ENCODE measurements at places on chromosomes 1 and 21.

GRCh38 chr1:165858364-165858823, 31.0 kb downstream of the UCK2 start:
- DNase-seq, result no peak

GRCh38 chr1:19698181-19698580, 33.5 kb downstream of the HTR6 start:
- no peak for DNase-seq

DNA sequence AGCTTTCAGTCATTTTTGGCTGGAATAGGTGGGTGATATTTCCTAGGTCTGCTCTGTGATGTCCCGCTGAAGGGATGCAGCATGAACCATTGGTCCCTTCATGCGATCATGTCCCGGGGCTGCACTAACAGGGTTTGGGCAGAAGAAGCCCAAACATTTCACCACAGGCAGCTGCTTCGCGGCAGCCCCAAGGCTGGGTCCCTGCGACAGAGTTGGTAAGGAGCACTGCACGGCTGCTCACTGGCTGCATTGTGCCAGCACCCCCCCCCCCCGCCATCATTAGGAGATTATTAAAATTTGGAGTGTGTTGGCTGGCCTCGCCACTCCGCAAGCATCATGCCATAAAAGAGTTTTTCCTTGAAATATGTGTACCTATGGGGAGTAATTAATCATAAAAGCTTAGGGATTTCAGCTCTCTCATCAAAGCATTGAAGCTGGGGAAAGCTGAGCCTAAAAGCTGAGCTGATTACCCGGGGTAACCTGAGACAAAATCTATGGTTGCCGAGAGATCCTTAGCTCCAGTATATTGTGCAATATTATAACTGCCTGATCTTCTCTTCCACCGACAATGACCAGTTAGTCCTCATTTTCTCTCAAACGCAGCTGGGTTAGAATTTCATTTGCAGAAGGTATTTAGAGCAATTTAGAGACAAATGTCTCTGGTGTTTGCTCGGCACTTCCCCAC, 62.5 kb downstream of the PEX14 start:
- no peak for DNase-seq

GRCh38 chr1:156428746-156429288, 59.8 kb downstream of the RHBG start:
- no peak for DNase-seq

DNA sequence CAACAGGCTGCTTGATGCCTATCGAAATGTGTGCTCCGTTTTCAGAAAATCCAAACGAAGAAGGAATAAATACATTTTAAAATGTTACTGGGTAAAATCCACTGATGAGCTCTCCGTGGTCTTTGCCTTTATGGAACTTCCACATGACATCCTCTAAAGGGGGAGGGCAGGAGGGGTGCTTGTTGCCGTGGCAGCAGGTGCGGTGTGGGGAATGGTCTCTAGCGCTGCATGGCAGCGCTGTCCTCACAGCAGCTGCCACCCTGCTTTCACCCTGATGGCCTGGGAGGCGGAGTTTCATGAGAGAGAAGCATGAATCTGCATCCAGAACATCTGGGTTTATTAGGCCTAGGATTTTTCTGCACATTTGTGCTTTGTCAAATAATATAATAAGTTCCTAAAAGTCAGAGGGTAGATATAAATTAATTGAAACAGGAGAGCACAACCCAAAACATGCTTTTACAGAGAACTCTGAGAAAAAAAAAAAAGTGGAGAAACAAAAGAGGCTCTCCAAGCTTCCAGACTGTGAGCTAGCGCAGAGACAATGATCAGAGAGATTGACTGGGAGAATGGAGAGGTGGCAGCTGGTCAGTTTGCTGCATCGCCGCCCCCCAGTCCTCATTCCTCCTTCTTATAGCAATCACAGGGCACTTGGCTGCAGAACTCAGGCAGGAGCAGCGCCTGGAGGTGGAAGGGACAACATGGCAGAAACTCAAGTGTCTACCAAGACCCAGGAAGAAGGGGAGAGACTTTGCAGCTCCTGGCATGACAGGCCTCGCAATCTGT, 228.6 kb downstream of the DSCAM start:
- DNase-seq, result no peak

- no peak for DNase-seq
Observed at GRCh38 chr1:182484531-182485257, 34.7 kb downstream of the RGSL1 start.

GRCh38 chr21:15826147-15826780, 96.5 kb downstream of the USP25 start:
- DNase-seq, result peak; percentile 84

- DNase-seq, result peak; percentile 58
Observed at GRCh38 chr1:61081686-61082310, 563 bp upstream of the NFIA start.

DNA sequence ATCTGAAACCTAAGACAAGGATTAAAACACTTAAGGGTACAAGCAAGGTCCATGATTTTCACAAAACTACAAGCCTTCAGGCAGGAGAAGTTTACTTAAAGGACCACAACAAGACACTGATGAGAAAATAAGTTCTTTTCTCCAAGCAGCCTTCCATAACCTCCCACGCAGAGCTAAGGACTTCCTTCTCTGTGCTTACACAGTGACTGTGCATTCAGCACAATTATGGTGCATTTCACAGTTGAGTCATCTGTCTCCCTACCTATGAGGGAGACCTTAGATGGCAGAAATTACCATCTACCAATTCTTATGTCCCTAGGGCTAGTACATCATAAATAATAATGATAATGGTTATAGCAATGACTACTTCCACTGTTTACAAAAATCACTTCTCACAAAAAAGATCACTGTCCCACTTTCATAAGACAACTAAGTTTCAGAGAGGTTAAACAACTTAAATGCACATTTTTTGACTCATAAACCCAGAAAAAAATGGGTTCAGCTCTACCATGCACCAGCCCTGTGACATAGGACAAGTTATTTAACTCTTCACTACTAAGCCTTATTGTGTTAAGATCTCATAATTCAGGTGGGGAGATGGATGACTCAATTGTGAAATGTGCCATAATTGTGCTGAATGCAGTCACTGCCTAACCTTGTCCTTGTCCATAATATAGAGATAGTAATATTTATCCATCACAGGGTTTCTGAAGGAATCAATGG, 45.3 kb downstream of the TARBP1 start:
- no peak for DNase-seq

GRCh38 chr21:45575993-45576837, 34.0 kb upstream of the SLC19A1 start:
- DNase-seq, result no peak

GRCh38 chr1:213883618-213884017, 104.2 kb upstream of the PROX1 start:
- DNase-seq, result no peak

GRCh38 chr1:218600968-218601367, 255.8 kb downstream of the TGFB2 start:
- DNase-seq, result no peak

DNA sequence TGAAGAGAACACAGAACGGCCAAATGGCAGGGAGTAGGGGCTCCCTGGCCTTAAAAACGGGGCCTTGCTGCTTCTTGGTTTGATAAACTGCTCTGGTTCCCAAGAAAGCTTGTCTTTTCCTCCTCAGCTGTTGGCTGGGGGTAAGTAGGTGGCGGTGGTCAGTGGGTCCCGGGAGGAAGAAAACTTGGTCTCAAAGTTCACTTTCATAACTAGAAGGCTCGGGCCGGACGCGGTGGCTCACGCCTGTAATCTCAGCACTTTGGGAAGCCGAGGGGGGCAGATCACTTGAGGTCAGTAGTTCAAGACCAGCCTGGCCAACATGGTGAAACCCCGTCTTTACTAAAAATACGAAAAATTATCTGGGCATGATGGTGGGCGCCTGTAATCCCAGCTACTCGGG, 47.3 kb upstream of the CTBS start:
- no peak for DNase-seq

- DNase-seq, result no peak
Observed at GRCh38 chr1:151311589-151312331, 15.5 kb downstream of the PI4KB start.

- no peak for DNase-seq
Observed at GRCh38 chr1:20262810-20263534, 27.7 kb upstream of the VWA5B1 start.

GRCh38 chr1:89149229-89149628, 23.3 kb upstream of the GBP2 start:
- DNase-seq, result peak; percentile 14

DNA sequence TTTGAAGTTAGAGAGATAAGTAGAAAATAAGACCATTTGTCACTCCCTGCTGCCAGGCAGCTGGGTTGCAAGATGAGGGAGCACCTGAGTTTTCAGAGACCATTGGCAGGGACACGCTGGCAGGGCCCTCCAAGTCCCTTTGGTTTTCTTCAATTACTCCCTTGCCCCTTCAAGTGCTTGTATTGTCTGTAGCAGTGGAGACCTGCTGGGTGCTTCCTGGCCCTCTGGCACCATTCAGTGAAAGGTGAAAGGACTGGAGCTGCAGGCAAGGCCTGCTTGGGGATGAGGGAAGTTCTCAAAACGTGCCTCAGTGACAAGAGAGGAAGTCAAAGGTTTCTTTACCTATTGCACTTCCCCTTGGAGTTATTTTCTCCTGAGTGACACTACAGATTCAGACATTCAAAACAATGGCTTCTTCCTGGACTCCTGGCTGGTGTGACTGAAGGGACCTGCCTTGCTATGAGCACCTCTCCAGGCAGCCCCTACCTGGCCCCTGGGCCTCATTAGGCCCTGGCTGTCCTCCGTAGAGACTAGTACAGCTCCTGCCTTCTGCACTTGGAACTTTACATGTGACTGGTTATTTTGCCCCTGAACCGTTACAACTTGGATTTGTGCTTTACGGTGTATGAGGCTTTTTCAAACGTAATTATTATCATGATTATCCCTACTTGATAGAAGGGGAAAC, 100.1 kb downstream of the C1orf21 start:
- no peak for DNase-seq

- DNase-seq, result no peak
Observed at GRCh38 chr1:20604678-20605077, 15.8 kb downstream of the CDA start.

DNA sequence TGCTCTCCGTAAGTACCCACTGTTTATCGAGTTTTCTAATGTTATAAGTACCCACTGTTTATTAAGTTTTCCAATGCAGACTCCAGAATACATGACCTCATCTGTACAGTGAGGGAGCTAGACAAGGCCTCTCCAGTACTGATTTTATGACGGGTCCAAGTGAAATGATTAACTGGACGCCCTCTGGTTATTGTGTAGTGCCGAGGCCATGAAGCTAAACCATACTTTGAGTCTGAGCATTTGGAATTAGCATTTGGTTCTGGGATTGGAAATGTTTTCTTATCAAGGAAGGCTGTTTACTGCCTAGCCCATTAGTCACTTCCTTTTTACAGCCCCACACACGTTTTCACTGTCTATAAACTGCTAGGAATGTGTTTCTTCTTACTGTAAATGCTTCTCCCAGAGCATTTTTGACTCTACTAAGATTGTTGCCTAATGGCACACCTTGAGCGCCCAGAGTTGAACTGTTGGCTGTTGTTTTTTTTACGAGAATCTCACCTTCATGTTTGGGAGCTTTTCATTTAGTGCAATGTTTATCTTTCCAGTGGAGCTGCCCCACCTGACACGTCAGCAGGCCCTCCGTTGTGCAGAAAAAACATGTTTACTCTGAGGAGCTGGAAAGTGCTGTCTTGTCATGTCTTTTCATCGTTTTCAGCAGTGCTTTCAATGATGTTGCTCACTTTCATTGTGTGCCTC, 26.9 kb downstream of the SPATA46 start:
- DNase-seq, result no peak

- peak; percentile 93 for DNase-seq
Observed at GRCh38 chr1:226097866-226098625, 35.5 kb downstream of the H3-3A start.

- DNase-seq, result no peak
Observed at GRCh38 chr1:47180603-47181094, 9.2 kb downstream of the PDZK1IP1 start.

DNA sequence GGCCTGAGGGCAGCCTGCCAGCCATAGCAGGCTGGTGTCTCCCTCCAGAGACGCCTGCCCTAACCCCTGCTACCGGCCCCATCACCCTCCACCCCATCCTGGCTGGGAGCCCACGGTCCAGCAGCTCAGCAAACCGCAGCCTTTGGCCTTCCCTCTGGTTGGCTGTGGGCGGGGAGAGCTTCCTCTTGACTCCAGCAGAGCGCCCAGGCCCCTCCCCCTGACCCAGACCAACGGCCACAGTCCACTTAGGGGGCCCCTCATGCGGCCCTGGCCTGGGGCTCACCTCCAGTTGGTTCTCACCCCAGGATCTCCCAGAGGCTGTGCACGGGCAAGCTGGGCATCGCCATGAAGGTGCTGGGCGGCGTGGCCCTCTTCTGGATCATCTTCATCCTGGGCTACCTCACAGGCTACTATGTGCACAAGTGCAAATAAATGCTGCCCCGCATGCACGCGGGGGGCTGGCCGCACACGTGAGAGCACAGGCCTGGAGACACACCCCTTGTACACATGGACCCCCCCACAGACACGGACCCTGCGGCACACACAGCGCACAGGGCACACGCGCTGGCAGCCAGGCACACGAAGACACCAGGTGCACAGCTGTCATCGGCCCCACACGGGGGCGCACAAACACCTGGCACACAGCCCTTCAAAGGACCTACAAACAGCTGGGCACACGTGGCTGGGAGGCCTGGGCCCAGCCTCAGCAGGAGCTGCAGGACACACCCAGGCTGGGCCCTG, 3.1 kb downstream of the SMIM1 start:
- DNase-seq, result peak; percentile 44

DNA sequence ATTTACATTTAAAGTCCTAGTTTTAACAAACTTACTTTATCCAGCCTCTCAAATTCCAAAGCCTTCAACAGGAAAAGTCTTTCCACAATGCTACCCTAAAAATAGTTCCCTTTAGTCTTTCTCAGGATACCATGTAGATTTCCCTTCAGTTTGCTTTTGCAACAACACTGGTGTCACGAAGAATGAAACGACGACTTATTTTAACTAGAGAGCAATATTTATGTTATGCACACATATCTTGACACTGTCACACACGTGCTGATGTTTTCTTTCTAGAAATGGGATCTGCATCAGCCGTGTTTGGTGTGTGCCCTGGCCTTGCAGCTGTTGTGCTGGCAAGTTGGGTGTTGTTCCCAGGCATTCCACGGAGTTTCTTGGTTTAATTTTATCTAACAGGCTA, 75.5 kb downstream of the SIPA1L2 start:
- DNase-seq, result no peak

DNA sequence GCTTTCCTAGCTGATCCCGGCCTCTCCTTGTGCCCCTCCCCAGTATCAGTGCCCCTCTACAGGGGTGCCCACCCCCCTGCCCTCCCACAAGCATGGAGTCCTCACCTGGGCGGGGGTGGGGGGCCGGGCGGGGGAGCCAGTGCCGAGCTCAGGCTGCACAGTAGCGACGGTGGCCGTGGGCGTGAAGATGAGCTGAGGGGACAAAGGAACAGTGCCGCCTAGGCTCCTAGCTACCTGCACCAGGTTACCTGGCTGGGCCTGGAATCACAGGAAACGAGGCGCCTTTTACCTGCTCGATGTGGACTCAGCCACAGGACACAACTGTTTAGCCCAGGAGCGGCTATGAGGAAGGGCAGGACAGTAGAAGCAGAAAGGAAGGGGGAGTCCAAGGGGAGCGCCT, 47.5 kb upstream of the A3GALT2 start:
- no peak for DNase-seq
